Hematopoietic multipotent progenitor cell (in vitro differentiated cells): ENCODE measurements at places on chromosomes 12 and 14. TPM values are rescaled to one million over a fixed set of nuclear protein-coding genes. Genes with fewer than 3 reads are reported as not detected.

The NOS1 gene
- under 0.01 TPM for total RNA-seq

The OTOGL gene
- under 0.01 TPM for total RNA-seq

The DEPDC4 gene
- total RNA-seq: 0.27 TPM

The CCDC38 gene
- under 0.01 TPM for total RNA-seq

The PRKD1 gene
- total RNA-seq: 0.54 TPM
